MG63 (cell line): ENCODE measurements at places on chromosomes 16 and 17. TPM values are rescaled to one million over a fixed set of nuclear protein-coding genes. Genes with fewer than 3 reads are reported as not detected.

PRSS22 gene
- total RNA-seq, result not detected in 2 replicates

- DNase-seq, result no peak
These were observed 33.3 kb upstream of the FOXF1 start for GRCh38 chr16:86476956-86477534.

GRCh38 chr16:88367560-88367959 lies 15.2 kb upstream of the ZNF469 start:
- no peak for DNase-seq

GRCh38 chr17:72850410-72851118 lies 241.9 kb downstream of the SLC39A11 start:
- peak; percentile 82 for DNase-seq

CORO1A gene
- total RNA-seq, result 1.9 and 3.1 TPM in 2 replicates

ETV4 gene
- 2.4 and 4.5 TPM in 2 replicates for total RNA-seq
